ENCODE measurements at places on chromosomes 11 and 22.

DNA sequence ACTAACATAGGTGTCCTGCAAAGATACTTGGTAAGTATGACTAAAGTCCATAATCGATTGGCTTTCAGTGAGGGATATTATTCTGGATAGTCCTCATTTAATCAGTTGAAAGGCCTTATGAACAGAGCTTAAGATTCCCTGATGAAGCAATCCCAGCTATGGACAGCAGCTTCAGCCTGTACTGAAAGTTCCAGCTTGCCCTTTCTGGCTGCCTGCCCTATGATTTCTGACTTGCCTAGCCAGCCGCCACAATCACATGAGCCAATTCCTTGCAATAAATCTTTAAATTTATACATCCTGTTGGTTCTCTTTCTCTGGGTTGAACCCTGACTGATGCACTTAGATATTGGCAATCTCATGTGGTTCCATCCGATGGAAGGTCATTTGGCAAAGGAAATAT lies 759.0 kb upstream of the API5 start:
- peak; percentile 22 for DNase-seq

DNA sequence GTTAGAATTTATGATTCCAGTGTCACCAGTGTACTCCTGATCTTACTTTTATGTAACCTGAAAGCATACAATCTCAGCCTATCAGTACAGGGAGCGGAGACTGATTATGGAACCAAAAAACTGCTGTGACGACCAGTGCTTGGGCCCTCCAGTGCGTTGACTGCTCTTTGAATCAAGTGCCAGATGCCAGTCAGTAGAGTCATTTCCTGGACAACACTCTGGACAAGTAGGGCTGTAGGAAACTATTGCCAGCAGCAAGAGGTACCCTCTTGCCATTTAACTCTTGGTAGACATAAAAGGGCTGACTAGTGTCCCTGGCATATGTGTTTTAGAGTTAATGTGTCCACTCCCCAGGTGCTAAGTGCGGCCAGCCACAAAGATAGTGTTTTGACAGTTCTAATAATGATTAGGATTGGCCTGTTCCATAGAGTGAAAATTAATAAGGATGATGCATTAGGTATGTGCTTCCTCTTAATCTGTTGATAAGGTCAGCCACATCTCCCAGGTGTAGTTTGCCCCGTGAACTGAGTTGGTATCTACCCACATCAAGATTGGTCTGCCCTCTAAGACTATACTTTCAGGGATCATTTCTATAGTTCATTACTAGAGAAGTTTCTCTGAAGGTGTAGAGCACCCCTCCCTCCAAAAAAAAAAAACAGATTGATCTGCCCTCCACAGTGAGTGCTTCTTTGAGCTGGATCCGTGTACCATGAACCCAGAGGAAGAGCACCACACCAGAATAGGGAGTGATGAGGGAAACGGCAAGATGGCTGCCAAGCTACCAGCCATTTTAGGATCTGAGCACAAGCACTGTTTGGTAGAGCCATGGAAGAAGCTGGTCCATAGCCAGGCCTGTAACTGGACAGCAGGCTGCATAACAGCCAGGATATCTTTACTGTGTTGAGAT lies 20.7 kb upstream of the AIFM3 start:
- no peak for DNase-seq

DNA sequence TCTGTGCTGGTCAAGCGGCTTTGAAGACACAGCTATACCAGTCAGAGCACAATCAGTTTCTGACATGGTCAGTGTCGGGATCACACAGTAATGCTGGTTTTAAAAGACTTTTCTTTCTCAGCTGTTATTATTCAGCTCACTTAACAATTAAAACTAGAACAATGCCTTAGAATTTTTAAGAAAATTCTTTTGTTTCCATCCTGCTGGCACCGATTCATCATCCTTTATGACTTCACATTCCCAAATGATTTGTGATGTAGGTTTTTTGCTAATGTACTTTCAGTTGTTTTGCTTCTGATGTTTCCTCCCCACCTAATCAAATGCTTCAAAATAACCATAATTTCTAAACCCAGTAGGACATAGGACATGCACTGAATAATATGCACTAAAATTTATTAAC lies 34.5 kb upstream of the OLFML1 start:
- DNase-seq, result no peak

DNA sequence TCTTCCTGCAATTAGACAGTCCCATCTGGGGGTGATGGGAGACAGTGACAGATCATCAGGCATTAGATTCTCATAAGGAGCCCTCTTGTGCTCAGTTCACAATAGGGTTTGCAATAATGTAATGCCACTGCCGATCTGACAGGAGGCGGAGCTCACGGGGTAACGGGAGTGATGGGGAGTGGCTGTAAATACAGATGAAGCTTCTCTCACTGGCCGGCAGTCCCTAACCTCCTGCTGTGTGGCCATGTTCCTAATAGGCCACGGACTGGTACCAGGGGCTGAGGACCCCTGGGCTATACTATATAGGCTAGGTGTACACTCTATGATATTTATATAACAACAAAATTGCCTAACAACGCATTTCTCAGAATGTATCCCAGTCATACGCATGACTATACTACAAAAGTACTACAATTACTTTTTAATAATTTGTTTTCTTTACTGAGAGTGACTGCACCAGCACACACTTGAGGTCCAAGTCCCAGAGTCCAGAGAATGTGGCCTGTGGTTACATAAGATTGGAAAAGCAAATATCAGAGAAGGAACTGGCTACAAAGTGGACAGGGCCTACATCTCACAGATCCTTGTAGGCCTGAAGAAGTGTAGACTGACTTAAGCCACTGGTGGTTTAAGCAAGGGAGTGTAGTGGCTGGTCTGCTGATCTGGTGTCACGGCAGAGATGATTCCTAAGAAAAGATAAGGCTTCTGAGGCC lies 200.0 kb downstream of the LARGE1 start:
- no peak for DNase-seq

DNA sequence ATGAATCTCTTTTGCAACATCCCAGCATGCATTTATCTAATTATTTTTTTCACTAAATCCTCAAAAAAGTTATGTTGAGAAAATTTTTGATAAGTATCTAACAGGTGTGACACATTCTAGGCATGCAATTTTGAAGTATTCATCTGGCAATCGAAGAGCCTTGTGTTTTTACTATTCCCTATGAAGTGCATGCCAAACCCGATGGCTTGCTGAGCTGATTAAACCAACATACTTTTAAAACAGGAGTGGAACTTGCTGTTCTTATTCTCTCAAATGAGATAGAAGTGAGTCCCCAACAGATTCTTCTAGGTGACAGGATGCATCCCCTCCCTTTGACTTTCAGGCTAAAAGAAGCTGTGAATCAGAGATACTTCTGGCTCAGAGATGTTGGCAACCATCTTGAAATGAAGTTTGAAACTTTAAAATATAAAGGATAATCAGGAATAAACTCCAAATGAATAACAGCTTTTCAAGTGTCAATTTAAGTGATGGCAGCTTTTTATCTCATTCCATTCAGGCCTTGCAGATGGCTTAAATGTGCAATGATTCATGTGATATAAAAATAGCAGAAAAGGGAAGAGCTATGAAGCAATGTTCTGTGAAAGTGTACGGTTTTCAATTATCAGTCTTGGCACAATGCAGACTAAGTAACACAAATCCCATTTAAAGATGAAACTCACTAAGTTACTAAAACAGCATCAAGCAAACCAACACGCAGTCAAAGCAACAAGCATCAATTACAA lies 67.7 kb downstream of the APOL5 start:
- DNase-seq, result no peak

- no peak for DNase-seq
Measured at GRCh38 chr11:79393362-79394043, 47.3 kb downstream of the TENM4 start.

- no peak for DNase-seq
Measured at GRCh38 chr11:14860511-14860910, 31.5 kb downstream of the CYP2R1 start.

DNA sequence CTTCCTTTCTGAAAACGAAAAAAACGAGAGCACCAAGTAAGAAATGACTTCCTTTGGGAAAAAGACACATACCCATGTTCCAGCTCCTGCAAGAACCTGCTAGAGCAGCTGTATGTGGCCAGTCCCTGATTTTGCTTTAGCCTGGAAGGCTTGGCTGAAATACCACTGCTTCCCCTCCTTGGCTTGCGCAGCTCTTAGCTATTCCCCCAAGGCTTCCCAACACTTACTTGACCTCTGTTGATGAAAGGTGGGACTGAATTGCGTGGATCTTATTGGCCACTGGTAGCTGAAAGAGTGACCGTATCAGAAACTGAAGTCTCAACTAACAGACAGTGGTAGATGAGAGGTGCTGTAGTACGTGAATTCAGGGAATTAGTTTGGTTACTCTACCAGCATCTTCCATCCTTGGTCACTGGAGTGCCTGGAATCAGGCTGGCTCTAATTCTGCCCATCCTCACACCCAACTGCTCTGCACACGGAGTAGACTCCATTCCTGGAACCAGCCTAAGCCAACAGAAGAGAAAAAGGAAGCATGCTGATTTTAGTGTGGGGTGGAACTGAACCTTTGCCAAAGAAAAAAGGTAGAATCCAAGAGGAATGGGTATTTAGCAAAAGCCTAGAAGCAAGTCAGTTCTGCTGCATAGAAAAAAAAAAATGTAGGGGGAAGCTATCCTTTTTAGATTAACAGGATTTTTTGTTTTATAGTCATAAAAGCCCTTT lies 73.8 kb upstream of the CRTAM start:
- no peak for DNase-seq

GRCh38 chr11:122226810-122227379 lies 110.9 kb upstream of the BLID start:
- no peak for DNase-seq

DNA sequence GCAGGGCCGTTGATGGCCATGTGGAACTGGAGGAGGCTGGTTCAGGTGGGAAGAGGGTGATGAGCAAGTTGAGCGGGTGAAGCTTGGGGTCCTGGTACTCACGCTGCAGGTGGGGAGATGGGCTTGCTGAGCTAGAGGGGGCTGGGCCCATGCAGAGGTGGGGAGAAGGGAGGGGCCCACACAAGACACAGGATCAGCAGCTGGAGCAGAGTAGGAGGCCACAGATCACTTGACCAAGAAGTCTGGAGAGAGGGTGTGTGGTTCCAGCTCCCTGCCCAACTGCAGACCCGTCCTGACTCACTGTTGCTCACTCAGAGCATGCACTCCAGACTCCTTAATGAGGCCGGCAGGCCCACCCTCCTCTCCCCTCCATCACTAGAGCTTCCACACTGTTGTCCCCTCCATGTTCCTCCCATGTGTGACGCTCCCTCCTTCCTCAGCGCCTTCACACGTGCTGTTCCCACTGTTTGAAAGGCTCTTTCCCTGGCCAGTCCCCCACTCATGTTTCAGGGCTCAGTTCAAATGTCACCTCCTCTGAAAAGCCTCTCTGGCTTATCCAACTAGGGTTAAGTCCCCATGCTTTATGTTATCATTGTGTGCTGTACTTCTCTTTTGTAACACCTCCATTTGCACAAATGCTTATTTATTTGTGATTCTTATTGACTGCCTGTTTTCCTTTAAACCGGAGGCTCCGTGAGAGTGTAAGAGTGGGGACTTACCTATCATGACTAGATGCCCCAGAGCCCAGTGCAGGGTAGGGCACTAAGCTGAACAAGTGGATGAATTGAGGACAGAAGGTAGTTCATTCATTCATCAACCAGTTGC lies 2.3 kb downstream of the CCDC86 start:
- DNase-seq, result no peak

DNA sequence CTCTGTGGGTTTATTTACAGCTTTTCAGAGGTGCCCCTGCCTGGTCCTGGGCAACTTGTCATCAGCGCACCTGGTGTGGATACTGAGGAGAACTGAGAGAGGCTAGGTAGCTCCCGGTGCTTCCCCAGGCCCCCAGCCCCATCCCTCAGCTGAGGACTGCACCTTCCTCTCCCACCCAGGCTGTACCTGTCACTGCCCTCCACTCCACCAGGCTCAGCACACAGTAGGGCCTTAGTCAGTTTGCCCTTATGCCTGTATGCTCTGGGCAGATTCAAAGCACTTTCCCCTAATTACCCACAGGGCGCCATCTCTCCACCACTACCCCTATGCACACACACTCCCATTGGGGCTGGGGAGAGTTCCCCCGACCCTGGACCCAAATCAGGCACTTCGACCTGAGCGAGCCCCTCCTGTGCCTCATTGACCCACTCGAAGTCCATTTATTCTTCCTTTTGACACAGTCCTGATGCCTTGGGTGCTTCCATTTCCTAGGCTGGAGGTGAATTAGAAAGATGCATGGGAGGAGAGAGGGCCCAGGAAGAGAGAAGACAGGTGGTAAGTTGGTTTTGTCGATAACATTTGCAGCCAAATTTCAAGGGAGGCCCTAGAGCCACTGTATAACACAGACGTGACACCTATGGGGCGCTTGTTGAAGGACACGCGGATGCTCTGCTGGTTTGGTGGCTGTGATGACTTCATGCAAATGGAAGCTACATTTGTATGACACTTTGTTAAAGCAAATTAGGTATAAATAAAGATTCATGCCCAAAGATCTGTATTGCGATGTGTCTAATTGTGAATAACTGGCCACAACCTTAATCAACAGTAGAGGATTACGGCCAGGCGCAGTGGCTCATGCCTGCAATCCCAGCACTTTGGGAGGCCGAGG lies 13.8 kb upstream of the PICK1 start:
- DNase-seq, result no peak

DNA sequence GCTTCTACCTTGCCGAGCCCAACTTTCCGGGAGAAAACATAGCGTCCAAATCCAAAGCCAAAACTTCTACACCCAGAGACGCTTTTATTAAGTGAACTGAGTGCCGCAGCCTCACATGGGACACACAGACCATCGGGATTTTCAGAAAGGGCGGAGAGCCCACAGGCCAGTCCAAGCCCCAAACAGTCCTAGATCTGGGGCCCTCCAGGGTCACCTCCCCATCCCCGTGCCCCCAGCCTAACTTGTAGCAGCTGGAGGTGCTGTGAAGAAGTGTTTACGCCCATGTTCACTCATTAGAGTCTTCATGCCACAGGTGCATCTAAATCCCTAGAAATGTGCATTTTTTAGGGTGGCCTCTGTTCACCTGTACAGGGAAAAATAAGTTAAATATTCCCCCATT lies 14.1 kb upstream of the ADORA2A start:
- DNase-seq, result no peak

- DNase-seq, result peak; percentile 46
Measured at GRCh38 chr11:94129512-94130297, 1.1 kb downstream of the PANX1 start.

GRCh38 chr11:75595429-75595828 lies 33.4 kb downstream of the SERPINH1 start:
- no peak for DNase-seq

GRCh38 chr22:42344361-42344905 lies 74.0 kb upstream of the TCF20 start:
- peak; percentile 59 for DNase-seq

DNA sequence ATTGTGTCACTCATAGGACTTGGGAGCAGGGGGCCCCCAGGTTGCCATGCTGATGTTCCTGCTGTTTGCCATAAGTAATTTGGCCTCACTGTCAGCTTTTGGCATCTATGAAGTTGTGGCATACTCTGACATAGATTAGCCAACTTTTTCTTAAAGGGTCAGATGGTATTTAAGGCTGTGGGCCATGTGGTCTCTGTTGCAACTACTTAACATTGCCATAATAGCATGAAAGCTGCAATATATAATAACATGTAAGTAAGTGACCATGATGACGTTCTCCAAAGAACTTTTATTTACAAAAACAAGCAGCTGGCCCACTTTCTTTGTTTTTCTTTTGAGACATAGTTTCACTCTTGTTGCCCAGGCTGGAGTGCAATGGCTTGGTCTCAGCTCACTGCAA lies 2.2 kb upstream of the TMEM216 start:
- DNase-seq, result no peak
